Upper lobe of right lung (tissue), 1 donor: ENCODE measurements at places on chromosomes 1 and 21. TPM values are rescaled to one million over a fixed set of nuclear protein-coding genes. Genes with fewer than 3 reads are reported as not detected.

DNA sequence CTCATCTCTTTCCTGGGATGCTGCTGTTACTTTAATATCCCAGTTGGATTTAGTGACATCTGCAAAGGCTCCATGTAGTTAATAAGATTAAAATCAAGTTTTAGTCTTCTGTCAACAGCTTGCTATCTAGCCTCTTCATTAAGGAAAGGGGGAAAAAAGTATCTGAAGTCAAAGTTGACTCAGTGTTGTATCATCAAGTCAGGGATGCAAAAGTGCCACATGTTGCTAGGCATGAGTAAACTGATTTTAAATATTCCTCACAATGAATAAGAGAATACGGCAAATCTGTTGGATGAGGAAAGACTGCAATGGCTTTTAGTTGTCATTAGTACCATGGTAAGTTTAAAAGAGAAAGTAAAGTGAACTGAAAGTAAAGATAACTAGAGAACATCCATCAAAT, 383.2 kb upstream of the ZRANB2 start:
- no peak for DNase-seq
- H3K27me3 ChIP-seq = no peaks in the 10 kb centered on the region
- H3K4me3 ChIP-seq = no peak overlapping the region
- H3K36me3 ChIP-seq = no peaks in the 10 kb centered on the region
- no peaks in the 10 kb centered on the region for H3K4me1 ChIP-seq
- no peak overlapping the region for H3K27ac ChIP-seq

DNA sequence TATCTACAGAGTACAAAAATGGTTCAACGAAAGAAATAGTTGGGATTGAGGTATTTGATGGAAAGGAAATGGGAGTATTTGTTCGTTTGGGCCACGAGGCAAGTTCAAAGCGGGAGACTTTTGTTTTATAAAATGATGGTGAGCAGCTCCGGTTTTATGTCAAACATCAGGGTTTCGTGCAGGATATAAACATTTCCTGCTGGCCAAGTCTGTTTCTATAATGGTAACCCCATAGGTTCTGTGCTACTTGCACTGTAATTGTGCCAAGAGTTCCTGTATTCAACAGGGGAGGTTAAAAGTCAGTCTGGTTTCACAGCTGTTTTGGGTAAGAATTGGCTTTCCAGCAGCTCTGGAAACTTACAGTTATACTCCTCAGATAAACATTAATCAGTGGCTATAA, 290.3 kb upstream of the NRIP1 start:
- no peaks in the 10 kb centered on the region for H3K4me1 ChIP-seq
- H3K4me3 ChIP-seq = no peak overlapping the region
- H3K36me3 ChIP-seq = no peaks in the 10 kb centered on the region
- no peaks in the 10 kb centered on the region for H3K27me3 ChIP-seq

DNA sequence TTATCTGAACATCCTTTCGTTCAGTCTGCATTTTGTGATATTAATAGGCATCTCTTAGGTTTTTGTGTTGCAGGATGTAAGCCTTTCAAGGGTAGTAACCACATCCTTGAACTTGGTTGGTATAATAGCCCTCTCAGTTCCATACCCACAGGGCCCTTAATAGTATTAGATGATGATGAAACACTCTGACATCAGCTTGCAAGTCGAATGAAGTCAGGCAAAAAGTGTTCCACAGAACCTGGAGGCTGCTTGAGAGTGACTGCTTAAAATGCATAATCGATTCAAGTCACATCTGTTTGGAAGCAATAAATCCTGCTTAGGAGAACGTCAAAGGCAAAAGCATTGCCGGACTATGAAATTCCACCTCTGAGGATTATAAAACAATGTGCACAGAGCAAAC, 415.6 kb upstream of the KAZN start:
- no peak overlapping the region for H3K27ac ChIP-seq
- no peaks in the 10 kb centered on the region for H3K4me1 ChIP-seq
- no peaks in the 10 kb centered on the region for H3K27me3 ChIP-seq
- no peak for DNase-seq

Gene CYP4A11
- not detected for total RNA-seq

GRCh38 chr1:67752306-67752705, 67.3 kb downstream of the GADD45A start:
- no peak for DNase-seq
- H3K36me3 ChIP-seq = no peaks in the 10 kb centered on the region
- no peak overlapping the region for H3K4me3 ChIP-seq
- H3K27ac ChIP-seq = no peak overlapping the region

DNA sequence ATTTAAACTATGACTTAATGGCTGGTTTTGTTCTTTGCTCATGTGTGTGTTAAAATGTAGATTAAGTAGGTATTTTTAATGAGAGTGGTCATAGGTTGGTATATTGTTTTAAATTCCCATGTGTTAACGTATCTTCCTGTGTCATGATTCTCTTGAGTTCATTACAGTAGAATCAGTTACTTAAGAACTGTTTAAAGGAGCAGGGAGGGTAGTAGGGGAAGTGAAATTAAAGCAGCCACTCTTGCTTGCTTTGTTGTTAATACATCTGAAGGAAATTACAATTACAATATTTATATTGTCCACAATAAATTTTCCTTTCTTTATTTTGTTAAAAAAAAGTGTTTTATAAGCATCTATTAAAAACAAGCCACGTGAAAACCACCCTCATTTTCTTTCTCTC, 119.2 kb upstream of the KIAA1614 start:
- H3K4me1 ChIP-seq = peaks cover 7% of the 10 kb centered on the region
- H3K4me3 ChIP-seq = no peak overlapping the region
- DNase-seq = no peak
- H3K36me3 ChIP-seq = no peaks in the 10 kb centered on the region

Gene GPR52
- 1.9 TPM for total RNA-seq

- no peaks in the 10 kb centered on the region for H3K27me3 ChIP-seq
- no peak overlapping the region for H3K4me3 ChIP-seq
- DNase-seq = no peak
- H3K4me1 ChIP-seq = peaks cover 11% of the 10 kb centered on the region
Measured at GRCh38 chr1:151760597-151761385, 2.5 kb downstream of the MRPL9 start.

Gene ADAMTS4
- 7.8 TPM for total RNA-seq

Gene PPM1J
- total RNA-seq = 0.32 TPM

Gene DMRTA2
- not detected for total RNA-seq

GRCh38 chr21:38359090-38359489, 102.3 kb downstream of the KCNJ15 start:
- no peak for DNase-seq
- no peak overlapping the region for H3K27ac ChIP-seq
- no peaks in the 10 kb centered on the region for H3K36me3 ChIP-seq
- H3K4me1 ChIP-seq = no peaks in the 10 kb centered on the region
- H3K27me3 ChIP-seq = no peaks in the 10 kb centered on the region

- no peak overlapping the region for H3K27ac ChIP-seq
- peaks cover 20% of the 10 kb centered on the region for H3K36me3 ChIP-seq
- H3K4me1 ChIP-seq = peaks cover 28% of the 10 kb centered on the region
- H3K4me3 ChIP-seq = no peak overlapping the region
Measured at GRCh38 chr1:227733309-227733705, 1.8 kb downstream of the JMJD4 start.

Gene APCS
- total RNA-seq = not detected

Gene S100A8
- 266 TPM for total RNA-seq

GRCh38 chr1:56562891-56563452, 16.4 kb downstream of the PLPP3 start:
- no peak for DNase-seq
- H3K4me1 ChIP-seq = peaks cover 39% of the 10 kb centered on the region
- no peak overlapping the region for H3K4me3 ChIP-seq
- H3K27ac ChIP-seq = no peak overlapping the region

GRCh38 chr1:167562702-167563101, 9.1 kb upstream of the CREG1 start:
- H3K4me1 ChIP-seq = peaks cover 4% of the 10 kb centered on the region
- H3K36me3 ChIP-seq = no peaks in the 10 kb centered on the region
- no peaks in the 10 kb centered on the region for H3K27me3 ChIP-seq
- H3K27ac ChIP-seq = no peak overlapping the region

Gene LCE6A
- total RNA-seq = not detected

DNA sequence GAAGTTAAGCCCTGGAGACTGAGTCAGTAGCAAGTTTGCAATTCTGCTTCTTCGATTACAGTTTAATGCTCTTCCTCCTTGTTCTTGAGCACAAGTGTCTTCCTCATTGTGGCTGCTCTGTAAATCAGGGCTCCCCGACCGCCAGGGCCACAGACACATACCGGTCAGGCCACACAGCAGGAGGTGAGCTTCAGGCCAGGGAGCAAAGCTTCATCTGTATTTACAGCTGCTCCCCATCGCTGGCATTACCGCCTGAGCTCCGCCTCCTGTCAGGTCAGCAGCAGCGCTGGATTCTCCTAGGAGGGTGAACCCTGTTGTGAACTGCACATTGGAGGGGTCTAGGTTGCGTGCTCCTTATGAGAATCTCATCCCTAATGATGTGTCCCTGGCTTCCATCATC, 1.7 kb upstream of the TRAPPC10 start:
- H3K27me3 ChIP-seq = no peaks in the 10 kb centered on the region
- DNase-seq = no peak
- H3K36me3 ChIP-seq = no peaks in the 10 kb centered on the region
- no peak overlapping the region for H3K4me3 ChIP-seq
- H3K4me1 ChIP-seq = peaks cover 26% of the 10 kb centered on the region

Gene SETD4
- total RNA-seq = 19.0 TPM

Gene GNG12
- 59.8 TPM for total RNA-seq

- no peak overlapping the region for H3K27ac ChIP-seq
- H3K4me3 ChIP-seq = no peak overlapping the region
- H3K36me3 ChIP-seq = no peaks in the 10 kb centered on the region
- H3K27me3 ChIP-seq = peaks cover 24% of the 10 kb centered on the region
Measured at GRCh38 chr1:29708381-29708780, 472.1 kb downstream of the PTPRU start.

GRCh38 chr1:84062496-84062895, 63.6 kb upstream of the TTLL7 start:
- DNase-seq = no peak
- no peaks in the 10 kb centered on the region for H3K36me3 ChIP-seq
- H3K27ac ChIP-seq = no peak overlapping the region

Gene SPATA45
- total RNA-seq = not detected

GRCh38 chr1:41496080-41497055, 11.9 kb upstream of the EDN2 start:
- H3K27me3 ChIP-seq = no peaks in the 10 kb centered on the region
- peaks cover 47% of the 10 kb centered on the region for H3K4me1 ChIP-seq
- peak overlapping the region; percentile 80 for H3K27ac ChIP-seq
- H3K36me3 ChIP-seq = no peaks in the 10 kb centered on the region
- peak; percentile 94 for DNase-seq

GRCh38 chr1:160827418-160827817, 31.4 kb downstream of the LY9 start:
- no peak overlapping the region for H3K27ac ChIP-seq
- no peaks in the 10 kb centered on the region for H3K4me1 ChIP-seq
- H3K36me3 ChIP-seq = no peaks in the 10 kb centered on the region
- peak; percentile 76 for DNase-seq
- no peak overlapping the region for H3K4me3 ChIP-seq
- H3K27me3 ChIP-seq = no peaks in the 10 kb centered on the region

DNA sequence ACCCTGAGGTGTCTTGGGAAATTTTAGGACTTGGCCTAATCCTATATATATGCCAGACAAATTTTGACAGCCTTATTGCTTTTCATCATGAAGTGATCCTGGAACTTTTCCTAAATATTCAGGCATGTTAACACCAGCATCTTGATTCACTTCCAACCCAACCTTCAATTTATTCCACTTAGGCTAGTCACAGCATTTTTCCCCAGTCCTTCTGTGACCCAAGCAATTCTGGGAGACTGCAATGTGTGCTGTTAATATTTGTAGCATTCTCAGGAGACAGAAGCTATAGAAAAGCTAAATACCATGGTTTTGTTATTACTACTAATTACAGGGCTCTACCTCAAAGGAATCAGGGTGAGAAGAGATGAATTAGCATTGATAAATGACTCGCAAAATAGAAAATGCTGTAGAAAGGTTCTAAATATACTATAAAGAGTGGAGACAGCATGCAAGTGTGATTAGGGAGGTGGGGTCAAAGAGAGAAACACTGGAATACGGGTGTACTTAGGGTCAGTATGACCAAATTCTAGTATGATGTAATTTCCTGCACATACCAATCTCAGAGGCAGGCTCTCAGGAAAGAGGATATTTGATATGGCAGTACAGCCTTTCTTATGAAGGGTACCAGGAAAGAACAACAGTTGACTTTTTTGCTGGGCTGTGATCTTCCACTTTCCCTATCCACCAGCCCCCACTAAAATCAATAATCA, 29.1 kb downstream of the PRRX1 start:
- no peaks in the 10 kb centered on the region for H3K27me3 ChIP-seq
- H3K4me3 ChIP-seq = no peak overlapping the region
- no peak overlapping the region for H3K27ac ChIP-seq
- H3K4me1 ChIP-seq = peaks cover 3% of the 10 kb centered on the region
- H3K36me3 ChIP-seq = no peaks in the 10 kb centered on the region

DNA sequence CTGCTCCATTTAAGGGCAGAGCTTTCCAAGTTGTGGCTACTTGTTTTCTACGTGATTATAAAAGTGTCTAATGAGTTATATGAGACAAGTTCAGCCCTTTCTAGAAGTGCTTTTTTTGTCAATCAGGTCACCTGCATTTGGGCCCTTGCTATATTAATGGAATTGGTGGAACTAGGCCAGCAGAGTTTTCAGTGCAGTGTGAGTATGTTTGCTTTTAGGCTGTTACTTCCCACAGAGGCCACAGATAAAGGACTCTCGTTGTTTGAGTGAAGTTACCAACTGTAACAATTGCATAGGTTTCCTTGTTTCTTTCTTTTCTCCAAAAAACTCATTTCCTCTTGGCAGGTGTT, 10.9 kb downstream of the SMAP2 start:
- DNase-seq = no peak
- H3K27ac ChIP-seq = peak overlapping the region; percentile 83
- H3K4me3 ChIP-seq = no peak overlapping the region

DNA sequence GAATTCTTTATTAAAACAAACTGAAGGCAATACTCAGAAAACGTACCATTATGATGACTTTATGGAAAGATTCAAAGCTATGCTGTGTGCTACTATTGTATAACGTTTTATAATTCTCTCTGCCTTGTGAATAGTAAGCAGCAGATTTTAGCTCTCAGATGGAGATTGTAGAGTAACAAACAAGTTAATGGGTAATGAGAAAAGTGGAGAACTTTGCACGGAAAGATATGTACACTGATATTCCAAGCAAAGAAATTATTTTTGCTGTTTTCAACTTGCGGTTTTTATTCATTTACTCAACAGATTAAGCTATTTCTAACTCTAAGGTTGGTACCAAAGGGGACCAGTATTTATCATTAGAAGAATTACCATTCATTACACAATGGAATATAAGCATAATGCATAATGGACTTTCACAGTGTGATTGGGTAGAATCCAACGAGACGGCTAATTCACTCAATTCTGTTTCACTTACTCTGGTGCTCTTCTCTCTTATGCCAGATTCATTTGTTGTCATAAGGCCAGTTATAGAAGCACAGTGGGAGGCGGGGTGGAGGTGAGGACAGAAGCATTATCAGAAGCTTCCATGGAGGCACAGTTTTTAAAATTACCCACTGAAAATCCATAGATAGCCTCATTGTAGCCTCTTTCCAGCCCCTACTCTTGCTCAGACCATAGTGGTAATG, 38.6 kb downstream of the ATP1B1 start:
- no peak overlapping the region for H3K27ac ChIP-seq
- H3K4me1 ChIP-seq = no peaks in the 10 kb centered on the region
- H3K4me3 ChIP-seq = no peak overlapping the region
- no peaks in the 10 kb centered on the region for H3K27me3 ChIP-seq
- no peaks in the 10 kb centered on the region for H3K36me3 ChIP-seq

- H3K27me3 ChIP-seq = no peaks in the 10 kb centered on the region
- no peak overlapping the region for H3K4me3 ChIP-seq
- H3K36me3 ChIP-seq = no peaks in the 10 kb centered on the region
- no peak for DNase-seq
- H3K27ac ChIP-seq = peak overlapping the region; percentile 7
Measured at GRCh38 chr1:214476229-214476985, 75.0 kb downstream of the PTPN14 start.
